ENCODE measurements at places on chromosomes 11 and 22.

DNA sequence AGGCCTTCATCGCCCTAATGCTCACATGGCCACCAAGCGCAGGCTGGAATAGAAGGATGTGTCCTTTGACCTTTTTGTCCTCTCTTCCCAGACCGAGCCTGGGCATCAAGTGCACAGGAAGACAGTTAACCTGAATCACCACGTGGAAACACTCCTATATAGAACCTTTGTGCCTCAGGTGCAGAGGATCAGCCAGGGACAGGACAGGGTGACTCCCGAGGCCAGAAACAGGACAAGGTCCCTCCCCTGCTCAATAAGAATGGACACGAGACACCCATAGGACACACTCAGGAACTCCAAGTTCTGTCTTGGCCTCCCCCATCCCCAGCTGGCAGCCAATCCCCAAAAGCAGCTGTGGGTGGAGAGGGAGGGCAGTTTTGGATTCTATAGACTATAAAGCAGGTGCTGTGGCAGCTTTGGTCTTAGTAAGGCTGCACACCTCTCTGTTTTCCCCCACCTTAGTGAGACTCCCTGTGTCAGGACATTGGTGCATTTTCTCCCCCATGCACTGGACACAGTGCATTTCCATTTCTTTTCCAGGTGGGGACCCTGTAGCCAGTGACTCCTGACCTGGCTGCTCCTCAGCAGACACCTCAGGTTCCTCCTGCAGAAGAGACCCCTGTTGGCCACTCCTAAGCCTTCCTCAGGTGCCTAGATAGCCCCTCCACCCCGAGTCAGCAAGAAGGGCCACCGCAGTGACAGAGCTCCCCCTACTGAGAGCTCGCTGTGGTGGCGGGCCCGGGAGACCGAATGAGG, 43.6 kb upstream of the POU2AF1 start:
- DNase-seq, result no peak

- no peak for DNase-seq
Observed at GRCh38 chr11:132008226-132008625, 637.8 kb downstream of the NTM start.

DNA sequence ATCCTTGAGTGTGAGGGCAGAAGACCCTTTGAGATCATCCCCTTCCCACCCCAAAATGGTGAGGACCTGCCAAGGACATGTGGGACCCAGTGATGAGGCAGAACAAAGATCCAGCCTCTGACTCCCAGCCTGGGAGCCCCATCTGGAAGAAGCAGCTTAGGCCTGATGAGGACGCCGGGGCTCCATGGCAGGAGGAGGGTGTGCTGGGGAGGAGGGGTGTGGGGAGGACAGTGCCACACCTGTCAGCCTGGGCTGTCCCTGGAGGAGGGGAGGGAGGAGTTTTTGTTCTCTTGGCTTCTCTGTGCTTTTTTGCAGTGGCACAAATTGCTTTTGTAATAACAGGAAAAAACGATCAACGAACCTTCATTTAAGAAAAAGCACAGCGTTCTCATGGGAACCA, 44.4 kb upstream of the DAGLA start:
- DNase-seq, result no peak

GRCh38 chr11:46693597-46694012, 6.8 kb downstream of the ARHGAP1 start:
- DNase-seq, result no peak

GRCh38 chr22:40314041-40314440, 32.3 kb upstream of the ADSL start:
- no peak for DNase-seq

DNA sequence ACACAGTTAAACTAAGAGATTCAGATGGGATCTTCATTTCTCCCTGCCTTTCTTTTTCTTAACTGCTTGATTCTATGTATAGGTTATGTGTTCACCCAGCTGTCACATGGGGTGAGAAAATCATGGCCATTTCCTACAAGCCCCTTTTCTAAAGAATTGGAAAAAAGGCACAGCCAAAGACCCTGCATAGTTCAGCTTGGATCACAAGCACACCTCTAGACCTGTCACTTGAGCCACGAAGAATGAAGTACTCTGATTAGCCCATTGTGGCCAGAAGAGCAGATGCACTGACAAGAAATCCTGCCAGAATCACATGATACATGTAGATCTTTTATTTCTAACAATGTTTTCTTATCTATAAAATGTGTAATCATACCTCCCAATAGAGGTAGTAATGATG, 69.7 kb downstream of the RAB38 start:
- DNase-seq, result no peak

- no peak for DNase-seq
Observed at GRCh38 chr11:73019449-73019848, 122.7 kb downstream of the FCHSD2 start.

GRCh38 chr11:14124350-14124749, 161.8 kb downstream of the SPON1 start:
- no peak for DNase-seq

- no peak for DNase-seq
Observed at GRCh38 chr11:120281143-120281795, 41.3 kb downstream of the POU2F3 start.

DNA sequence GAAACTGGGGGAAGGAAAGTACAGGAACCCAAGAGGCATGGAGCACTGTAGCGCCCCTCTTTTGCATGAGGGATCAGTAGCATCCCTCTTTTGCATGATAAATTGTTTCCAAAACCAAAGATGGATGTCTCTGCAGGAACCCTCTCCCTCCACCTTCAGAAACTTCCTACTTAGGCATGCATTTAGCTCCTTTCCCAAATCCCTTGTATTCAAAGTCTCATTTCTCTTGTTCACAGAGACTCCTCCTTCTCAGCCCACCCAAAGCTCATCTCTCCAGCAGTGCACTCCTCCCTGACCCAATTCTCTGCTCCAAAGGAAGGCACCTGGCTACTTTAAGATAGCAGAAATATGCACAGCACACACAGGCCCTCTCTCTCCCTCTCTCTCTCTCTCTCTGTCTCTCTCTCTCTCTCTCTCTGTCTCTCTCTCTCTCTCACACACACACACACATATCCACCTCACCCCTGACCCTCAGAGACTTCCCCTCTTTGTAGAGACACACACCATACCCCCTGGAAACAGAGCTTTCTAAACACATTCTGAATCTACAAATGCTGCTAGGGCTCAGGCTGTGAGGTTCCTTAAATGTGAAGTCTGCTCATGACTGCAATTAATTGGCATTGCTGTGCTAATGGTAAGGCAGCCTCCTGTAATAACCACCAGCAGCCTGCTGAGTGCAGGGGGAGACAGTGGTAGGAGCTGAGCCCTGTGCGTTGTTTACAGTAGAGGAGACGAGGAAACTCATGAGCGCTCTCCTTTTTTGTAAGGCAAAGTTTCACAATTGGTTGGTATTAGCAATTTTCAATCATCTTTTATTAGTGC, 519.6 kb downstream of the NTM start:
- no peak for DNase-seq

DNA sequence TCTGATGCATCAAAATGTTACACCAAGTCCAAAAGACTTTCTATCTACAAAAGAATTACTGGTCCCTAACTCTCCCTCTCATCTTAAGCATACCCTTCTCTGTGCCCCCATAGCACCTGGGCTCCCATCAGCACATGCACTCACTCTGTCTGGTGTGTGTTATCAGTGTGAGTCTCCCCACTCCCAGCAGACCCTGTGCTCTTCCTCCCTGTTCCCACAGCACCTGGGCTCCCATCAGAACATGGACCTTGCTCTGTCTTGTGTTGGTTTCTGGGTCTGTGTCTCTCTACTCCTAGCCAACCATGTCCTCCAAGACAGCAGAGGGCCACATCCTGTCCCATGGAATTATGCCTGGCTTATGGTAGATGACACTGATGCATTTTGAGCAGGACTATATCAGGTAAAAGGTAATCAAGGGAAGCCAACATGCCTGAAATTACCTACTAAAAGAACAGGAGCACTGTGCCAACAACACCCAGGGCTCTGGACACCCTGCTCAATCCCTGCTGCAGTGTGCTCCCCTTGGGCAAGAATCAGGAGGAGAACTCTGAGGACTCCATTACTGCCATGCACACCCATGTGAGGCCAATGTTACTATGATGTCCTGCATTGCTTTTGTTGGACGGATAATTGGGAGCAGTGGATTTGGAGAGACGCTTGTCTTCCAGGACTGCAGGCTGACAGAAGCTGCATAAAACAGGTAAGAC, 34.3 kb downstream of the GAB4 start:
- DNase-seq, result no peak

GRCh38 chr11:10450462-10451425, 4.3 kb upstream of the AMPD3 start:
- peak; percentile 42 for DNase-seq

GRCh38 chr11:41879214-41879613, 419.8 kb upstream of the LRRC4C start:
- no peak for DNase-seq

DNA sequence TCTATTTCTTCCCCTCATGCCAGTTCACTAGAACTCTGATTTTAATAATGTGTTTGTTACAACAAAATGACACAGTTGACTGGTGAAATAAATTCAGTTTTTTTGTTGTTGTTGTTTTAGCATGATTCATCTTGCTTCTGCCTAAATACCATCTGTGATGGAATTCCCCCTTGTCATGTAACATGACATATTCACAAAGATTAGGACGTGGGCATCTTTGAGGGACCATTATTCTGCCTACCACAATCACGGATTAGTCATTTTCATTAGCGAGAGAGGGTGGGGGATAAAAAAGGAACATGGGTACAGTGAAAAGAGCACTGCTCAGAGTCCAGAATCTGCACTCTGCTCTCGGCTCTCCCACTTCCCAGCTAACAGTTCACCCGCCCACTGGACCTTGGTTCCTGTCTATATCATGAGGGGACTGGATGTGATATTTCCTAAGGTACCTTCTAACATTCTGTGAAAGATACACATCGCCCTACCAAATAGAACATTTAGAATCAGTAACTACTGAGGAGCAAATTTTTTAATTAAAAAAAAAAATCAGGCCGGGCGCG, 11.3 kb downstream of the HTATIP2 start:
- no peak for DNase-seq

GRCh38 chr11:73814812-73815211, 27.1 kb downstream of the MRPL48 start:
- no peak for DNase-seq

DNA sequence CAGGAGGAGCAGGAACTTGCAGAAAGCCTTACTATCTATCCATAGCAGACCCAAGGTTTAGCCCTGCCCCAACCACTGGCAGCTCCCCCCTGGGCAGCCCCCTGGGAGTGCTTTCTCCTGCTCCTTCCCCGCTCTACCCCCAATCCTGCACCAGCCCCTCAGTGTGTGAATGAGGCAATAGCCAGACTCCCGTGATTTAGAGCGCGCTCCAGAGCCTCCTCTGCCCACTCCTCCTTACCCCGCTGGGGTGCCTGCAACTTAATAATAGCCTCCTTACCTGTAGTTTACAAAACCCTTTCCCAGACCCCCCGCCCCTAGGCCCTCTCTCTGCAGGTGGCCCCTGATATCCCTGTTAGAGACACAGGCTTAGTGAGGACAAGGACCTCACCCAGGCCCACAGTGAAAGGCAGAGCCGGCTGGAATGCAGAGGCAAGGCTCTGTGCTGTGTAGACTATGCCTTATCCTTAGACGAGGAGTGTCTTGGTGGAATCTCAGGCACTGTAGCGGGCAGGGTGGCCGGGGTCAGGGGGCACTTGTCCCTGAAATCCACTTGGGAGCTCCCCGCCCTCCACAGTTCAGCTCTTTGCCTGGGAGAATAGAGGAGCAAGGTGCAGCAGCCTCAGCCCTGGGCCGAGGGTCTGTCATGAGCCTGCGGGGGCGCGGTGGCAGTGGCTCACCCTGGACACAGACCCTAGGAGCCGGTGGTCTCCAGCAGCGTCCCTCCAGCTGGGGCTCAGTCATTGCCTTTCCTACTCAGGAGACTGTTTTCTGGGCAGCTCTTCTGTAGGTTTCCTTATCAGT, 4.3 kb upstream of the CARNS1 start:
- no peak for DNase-seq

GRCh38 chr11:94557992-94558391, 9.2 kb upstream of the PIWIL4 start:
- DNase-seq, result no peak

GRCh38 chr22:26718905-26719304, 61.5 kb downstream of the MIAT start:
- DNase-seq, result no peak

DNA sequence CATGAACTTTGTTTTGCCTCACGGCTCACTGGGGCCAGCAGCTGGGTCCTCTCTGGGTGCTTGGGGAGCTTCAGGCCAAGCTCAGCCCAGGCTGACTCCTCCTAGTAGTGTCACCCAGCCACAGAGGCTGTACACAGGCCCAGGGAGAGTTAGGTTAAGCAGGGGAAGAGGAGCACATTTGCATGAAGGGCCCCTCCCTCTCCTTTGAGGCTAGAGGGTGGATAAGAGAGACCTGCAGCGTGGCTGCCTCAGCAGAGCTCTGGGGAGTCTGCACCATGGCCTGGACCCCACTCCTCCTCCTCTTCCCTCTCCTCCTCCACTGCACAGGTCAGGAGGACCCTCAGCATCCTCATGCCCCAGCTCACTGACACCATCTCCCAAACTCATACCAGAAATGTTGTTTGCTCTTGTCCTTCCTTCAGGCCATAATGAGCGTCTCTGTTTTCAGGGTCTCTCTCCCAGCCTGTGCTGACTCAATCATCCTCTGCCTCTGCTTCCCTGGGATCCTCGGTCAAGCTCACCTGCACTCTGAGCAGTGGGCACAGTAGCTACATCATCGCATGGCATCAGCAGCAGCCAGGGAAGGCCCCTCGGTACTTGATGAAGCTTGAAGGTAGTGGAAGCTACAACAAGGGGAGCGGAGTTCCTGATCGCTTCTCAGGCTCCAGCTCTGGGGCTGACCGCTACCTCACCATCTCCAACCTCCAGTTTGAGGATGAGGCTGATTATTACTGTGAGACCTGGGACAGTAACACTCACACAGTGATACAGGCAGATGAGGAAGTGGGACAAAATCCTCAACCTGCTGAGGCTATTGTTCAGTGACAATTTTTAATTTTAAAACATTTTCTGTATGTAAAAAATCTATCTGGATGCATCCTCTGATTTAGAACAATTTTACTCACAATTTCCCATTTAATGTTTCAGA, 82.4 kb upstream of the VPREB1 start:
- peak; percentile 46 for DNase-seq

GRCh38 chr11:65538915-65539743, 14.2 kb downstream of the SCYL1 start:
- no peak for DNase-seq

DNA sequence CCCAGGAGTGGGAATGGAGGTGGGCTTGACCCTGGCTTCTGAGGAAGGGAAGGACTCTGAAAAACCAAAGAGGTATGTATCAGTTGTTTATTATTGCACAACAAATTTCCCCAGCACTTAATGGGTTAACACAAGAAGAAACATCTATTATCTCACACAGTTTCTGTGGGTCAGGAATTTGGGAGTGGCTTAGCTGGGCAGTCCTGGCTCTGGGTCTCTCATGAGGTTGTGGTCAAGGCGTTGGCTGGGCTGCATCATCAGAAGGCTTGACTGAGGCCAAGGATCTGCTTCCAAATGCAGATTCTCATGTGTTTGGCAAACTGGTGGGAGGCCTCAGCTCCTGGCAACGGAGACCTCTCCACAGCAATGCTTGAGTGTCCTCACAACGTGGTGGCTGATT, 17.5 kb upstream of the SMIM38 start:
- no peak for DNase-seq

GRCh38 chr22:24463071-24463760, 31.9 kb upstream of the UPB1 start:
- DNase-seq, result no peak
